K562 (cell line): ENCODE measurements at places on chromosomes 13 and 19.

DNA sequence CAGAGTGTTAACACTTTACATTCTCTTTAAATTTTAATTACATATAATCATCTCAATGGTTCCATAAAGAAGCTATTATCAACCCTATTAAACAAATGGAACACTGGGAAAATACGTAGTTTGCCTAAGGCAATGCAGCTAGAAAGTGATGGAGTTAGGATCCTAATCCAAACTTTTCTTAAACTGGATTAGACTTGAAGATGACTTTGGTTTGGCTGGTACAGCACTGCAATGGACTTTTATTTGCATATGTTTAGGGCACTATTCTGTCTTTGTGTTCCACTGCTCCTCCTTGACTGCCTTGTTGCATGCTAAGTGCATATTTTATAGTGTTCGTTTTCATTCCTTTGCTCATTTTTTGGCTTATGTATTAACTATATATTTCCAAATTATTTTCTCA is 133.5 kb upstream of the UFM1 start:
- no peak for DNase-seq

DNA sequence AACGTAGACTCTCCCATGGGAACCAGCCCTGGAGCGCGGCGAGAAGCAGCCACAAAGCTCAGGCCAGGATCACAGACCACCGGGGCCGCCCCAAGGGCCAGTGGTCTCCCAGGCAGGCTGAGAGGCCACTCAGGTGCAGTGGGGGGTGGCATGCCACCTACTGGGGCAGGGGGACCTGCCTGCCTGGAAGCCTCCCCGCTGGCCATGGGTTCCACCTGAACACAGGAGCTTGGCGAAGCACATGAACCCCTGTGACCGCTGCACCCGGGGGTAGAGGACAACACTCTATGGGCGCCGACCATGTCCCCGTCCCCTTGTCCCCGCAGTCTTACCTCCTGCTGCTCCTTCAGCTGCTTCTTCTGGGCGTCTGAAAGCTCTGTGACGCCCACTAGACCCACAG is 6.8 kb upstream of the TM6SF2 start:
- DNase-seq, result no peak

DNA sequence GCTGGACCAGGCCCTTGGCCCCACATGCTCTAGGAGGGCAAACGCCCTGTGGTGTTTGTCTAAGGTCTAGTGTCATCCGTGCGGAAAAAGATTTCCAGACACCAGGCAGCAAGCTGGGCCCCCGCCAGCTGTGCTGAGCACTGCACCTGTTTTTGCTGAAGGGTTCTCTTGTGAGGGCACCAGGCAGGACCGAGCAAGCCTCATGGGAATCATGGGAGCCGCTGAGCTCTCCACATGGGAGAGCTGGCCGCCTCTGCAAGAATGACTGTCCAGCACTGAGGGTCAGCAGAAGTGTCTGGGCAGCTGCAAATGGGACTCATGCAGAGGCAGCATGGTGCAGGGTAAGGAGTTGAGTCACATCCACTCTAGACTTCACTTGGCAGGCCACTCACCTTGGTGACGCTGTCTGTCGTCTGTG is 12.0 kb downstream of the B3GNT8 start:
- DNase-seq, result no peak

- no peak for DNase-seq
These were observed 74.7 kb downstream of the MZT1 start for GRCh38 chr13:72652681-72653080.

GRCh38 chr13:58463841-58464240 is 832.3 kb downstream of the PCDH17 start:
- DNase-seq, result no peak
